B cell (primary cell): ENCODE measurements at places on chromosomes 5 and 9. TPM values are rescaled to one million over a fixed set of nuclear protein-coding genes. Genes with fewer than 3 reads are reported as not detected.

SLC6A3 gene
- total RNA-seq: 0.15 and 0.24 TPM in 2 replicates

GRCh38 chr9:129733632-129733953 is 19.2 kb downstream of the PTGES start:
- no peak for DNase-seq

- no peak for DNase-seq
Observed at GRCh38 chr9:80794197-80794596, 895.1 kb downstream of the TLE1 start.

DNA sequence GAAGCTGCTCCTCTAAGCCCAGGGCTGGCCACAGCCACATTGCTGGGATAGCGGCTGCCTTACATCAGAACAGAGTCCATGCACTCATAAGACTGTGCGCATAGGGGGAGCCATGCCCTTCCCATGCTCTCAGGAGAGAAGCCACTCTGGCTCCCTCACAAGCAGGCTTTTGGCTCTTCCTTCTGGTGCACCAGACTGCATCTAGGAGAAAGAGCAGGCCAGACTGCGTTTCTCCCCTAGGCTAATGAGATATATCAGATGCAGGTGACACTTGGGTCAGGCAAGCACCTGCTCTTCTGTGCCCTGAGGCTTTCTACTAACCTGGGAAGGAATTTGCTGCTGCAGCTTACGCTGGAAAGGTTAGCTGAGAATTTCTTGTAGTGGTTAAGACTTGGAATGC is 43.2 kb upstream of the BRINP1 start:
- DNase-seq: no peak

- no peak for DNase-seq
Observed at GRCh38 chr5:102139029-102139428, 157.1 kb downstream of the SLCO4C1 start.

DNA sequence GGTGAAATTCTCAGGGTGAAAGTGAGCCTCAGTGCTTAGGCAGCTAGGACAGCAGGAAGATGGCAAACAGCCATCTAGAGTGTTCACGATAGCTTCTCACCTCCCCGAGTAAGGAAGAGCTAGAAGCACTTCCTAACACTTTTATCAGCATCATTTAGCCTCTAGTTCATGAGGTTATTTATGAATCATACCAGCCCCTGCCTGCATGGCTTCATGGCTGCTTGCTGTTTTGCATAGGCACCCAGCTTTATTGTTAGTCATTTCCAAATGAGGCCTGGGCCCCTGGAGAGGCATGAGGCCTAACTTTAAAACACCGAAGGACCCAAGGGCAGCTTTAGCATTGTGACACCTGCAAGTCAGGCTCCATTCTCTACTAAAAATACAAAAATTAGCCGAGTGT is 134.9 kb upstream of the PANK3 start:
- no peak for DNase-seq

C5orf46 gene
- total RNA-seq: not detected in 2 replicates

- no peak for DNase-seq
Observed at GRCh38 chr9:127449332-127449966, 1.8 kb downstream of the RPL12 start.

- DNase-seq: no peak
Observed at GRCh38 chr9:278651-279050, 64.0 kb downstream of the DOCK8 start.

DNA sequence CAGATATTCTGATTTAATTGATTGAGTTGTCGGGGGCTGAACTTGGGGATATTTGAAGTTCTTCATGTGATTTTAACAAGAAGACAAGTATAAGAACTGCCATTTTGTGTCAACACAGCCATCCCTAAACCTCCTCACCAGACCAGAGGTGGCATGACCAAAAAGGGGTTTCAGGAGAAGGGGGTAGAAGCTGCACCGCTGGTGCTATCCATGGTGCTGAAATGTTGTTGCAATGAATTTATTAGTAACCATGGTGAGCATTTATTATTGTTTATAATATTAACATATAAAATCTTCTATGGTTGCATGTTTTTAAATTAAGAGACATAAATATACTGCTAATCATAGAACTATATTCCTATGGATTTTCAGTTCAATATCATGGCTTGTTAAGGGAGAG is 72.3 kb downstream of the GNA14 start:
- no peak for DNase-seq

DNA sequence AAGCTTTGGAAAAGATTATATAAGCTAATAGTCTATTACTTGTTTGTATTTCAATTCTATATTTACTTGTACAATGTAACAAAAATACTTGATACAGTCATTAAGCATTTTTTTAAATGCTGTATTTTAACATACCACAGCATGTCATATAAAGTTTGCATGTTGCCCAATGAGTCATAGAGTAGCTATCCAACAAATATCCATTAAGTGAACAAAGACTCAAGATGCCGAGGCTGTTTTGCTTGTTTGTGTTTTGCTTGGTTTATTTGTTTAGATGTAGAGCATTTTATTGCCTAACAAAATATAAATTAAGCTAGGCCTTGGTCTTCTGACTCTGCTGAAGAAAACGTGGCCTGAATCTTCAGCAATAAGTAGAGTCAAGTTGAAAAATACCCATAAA is 1584.3 kb upstream of the NUDT12 start:
- no peak for DNase-seq

- no peak for DNase-seq
Observed at GRCh38 chr5:57717555-57717954, 234.9 kb upstream of the ACTBL2 start.

- peak; percentile 77 for DNase-seq
Observed at GRCh38 chr5:95842854-95843544, 20.5 kb upstream of the GLRX start.

DNA sequence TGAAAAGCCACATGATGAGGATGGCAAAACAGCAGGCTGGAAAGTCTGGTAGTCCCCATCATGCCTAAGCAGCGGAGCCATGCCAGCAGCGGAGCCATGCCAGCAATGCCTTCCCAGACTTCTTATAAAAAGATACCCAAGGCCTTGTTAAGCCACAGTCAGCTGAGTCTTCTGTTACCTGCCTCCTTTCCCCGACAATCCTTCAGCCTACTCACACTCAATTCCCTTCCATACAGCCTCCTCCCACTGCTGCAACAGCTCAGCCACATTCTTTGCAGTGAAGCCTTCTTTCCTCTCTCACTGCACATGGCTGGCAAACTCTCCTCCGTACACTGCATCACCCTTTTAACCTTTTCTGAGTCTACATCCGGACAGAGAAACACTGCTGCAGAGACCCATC is 114.9 kb downstream of the AUH start:
- no peak for DNase-seq

- no peak for DNase-seq
Observed at GRCh38 chr9:82531795-82532194, 531.1 kb downstream of the RASEF start.

GRCh38 chr5:72179816-72180440 is 72.7 kb downstream of the MAP1B start:
- DNase-seq: no peak

SGCD gene
- not detected in 2 replicates for total RNA-seq

DNA sequence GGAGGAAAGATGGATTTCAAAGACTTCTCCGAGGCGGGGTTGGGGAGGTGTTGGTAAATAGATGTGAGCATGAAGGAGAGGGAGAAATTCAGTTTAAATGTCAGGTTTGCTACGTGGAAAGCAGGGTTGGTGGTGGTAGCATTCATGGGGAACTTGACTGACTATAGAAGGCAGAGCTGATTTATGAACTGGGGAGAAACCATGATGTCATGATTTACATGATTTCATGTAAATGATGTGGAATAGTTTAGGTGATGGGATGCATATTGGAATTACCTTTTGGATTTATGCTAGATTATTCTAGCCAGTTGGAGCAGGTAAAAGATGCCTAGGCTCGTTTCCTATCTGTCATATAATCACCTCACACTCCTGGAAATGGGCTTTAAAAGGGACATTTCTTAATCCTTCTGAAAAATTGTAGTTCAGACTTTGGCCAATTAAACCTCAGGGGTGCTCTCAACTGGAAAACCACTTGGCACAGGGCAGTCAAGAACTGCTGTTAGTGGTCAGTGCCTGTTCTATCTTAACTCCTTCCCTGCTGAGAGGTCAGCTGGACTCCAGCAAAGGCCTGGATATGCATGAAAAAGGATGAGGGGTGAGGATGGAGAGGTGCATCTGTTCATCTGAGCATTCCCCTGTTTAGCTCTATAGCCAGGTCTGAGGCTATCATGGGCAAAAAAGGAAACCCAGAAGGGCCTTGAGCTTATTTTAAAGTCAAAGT is 50.1 kb upstream of the BASP1 start:
- DNase-seq: no peak

SLC25A25 gene
- 12.1 and 12.4 TPM in 2 replicates for total RNA-seq

SLC45A2 gene
- 0.39 TPM in 1 of 2 replicates, not detected in the other for total RNA-seq

GRCh38 chr5:81417052-81417451 is 23.1 kb upstream of the ACOT12 start:
- DNase-seq: no peak

DNA sequence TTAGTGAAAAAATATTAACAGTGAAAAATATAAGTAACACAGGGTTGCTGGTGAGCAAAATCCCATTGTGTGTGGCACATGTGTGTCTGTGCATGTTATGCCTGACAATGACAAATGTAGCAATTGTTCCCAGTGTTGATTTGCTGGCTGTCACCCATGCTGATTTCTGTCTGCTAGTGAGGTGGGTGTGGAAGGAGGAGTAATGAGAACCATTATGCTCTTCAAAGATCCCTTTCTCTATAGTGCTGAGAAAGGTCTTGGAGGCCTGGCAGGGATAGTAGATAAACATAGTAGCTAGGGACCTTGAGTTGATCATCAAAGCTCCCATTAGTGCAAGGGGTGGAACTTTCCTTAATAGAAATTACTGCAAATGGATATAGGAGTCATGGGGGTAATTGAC is 152.5 kb upstream of the CLINT1 start:
- DNase-seq: no peak

DNA sequence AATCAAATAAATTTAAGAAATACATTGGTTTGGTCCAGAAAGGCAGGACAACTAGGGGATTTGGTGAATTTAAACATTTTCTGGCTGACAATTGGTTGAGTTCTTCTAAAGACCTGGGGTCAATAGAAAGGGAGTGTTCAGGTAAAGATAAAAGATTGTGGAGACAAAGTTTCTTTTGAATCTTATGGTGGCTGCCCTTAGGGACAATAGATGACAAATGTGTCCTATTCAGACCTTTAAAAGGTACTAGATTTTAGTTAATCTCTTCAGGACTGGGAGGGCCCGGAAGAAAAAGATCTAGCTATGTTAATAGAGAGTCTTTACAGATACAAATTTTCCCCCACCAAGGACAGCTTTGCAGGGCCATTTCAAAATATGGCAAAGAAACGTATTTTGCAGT is 35.9 kb downstream of the PLEKHG4B start:
- DNase-seq: no peak
